ENCODE measurements at places on chromosomes 1 and 21.

DNA sequence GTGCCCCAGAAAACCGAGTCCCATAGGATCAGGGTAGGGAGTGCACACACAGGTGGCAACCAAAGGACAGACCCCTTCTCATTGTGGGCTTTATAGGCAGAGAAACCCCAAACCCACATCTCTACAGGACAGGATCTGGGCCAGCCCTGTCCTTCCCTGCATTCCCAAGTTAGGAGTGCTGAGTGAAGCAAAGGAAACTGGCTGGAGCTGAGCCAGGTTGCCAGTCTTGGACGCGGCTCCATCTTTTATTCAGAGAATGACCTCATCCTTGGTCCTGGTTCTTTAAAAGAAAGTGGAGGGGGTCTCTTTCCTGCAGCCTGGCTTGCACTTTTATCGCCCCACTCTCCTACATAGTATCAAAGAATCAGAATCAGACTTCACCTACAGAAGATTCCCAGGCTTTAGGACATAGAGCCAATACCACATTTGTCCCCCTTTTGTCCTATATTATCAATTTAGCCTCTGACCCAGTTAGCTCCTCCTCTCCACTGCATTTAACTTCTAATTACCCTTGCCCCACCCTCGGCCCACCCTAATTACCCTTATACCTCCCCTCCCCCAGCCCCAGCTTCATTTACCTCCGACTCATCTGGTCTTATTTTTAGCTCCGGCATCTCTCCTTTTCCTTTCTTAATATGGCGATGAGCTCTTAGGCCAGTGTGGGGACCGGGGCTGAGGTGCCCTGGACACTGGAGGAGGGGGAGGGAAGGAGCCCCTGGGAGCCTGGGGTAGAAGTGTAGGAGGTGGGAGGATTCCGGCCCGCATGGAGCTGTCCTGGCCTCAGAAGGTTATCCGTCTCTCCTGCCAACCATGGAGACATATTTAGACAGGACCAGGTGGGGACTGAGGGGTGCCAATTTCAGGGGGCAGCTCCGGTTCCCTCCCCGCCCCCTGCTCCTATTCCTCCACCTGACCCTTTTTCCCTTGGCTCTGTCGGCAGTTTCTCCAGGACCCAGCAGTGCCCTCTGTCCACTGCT lies at the start of gene CASQ1:
Gene CASQ1, plus strand, starts transcription at position 927 of the 977 bp plus-strand sequence. CDS start 177 bp downstream, outside the sequence.
- no peak for DNase-seq

DNA sequence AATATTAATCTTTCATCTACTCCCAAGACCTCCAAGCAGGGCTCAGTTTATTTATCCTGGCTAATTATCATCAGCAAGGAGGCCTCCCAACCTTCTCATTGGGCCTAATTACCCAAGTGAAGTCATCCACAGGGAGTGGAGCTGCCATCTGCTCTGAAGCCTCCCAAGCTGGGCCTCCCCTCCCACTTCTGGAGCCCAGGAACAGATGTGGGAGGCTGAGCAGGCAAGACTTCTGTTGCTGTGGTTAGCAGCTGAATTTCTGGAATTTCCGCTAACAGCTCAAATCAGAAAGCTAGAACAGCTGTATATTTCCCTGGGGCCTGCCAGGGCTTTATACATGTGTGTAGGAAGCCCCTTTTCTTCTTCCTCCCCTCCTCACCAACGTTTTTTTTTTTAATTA lies 127.5 kb downstream of the UCK2 start:
- no peak for DNase-seq

GRCh38 chr1:40973912-40974311 lies 5.6 kb upstream of the CTPS1 start:
- DNase-seq = no peak

DNA sequence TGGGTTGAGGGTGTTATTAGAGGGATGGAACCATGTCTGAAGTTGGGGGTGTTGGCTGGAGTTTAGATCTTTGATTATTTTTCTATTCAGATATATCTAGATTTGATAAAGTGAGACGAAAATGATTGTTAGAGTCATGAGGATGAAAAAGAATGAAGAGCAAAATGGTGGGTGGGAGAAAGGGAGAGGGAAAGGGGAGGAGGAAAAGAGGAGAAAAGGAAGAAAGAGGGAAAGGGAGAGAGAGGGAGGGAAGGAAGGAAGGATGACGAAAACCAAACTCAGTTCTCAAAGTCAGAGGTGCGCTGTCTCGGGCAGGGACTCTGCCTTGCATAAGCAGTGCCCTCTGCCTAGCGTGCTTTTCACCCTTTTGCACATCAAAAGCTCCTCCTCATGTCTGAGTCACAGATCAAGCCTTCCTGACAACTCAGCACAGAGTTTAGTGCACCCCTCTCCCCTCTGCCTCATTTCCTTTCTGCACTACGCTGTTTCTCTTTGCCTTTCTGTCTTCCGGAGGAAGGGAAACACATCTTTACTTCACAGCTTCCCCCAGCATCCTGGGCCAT lies 225.8 kb upstream of the PROX1 start:
- DNase-seq = no peak

- DNase-seq = no peak
Observed at GRCh38 chr21:45080639-45081414, 6.4 kb downstream of the ADARB1 start.

DNA sequence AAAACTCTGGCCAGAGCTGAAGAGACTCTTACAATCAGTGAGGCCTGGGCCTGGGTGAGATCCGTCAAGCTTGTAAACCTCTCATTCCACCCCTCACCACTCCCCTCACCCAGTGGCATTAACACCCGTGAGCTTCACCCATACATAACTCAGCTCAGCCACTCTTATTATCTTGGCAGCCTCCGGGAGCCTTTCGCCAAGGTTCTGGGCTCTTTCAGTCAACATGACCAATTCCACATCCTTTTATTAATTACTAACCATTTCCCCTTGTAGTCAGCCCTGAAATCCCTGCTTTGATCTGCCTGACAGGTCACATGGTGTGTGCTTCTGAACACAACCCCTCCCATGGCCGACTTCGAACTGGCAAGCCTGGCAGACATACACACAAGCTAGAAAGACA lies 134.8 kb downstream of the SETD4 start:
- no peak for DNase-seq

GRCh38 chr1:186806477-186806876 lies 22.3 kb upstream of the PLA2G4A start:
- DNase-seq = no peak
